Temporal lobe (tissue), 4 donors: ENCODE measurements at places on chromosomes 5 and 9. TPM values are rescaled to one million over a fixed set of nuclear protein-coding genes. Genes with fewer than 3 reads are reported as not detected.

Gene ROPN1L
- total RNA-seq: 2.0 TPM

Gene ECSCR
- total RNA-seq: 3.4 TPM

Gene HSD17B3
- total RNA-seq: 0.25 TPM

Gene PCDHGA4
- total RNA-seq: 7.9 TPM

Gene FOXD4L6
- total RNA-seq: not detected

Gene CHSY3
- 14.8 TPM for total RNA-seq

Gene JAK2
- total RNA-seq: 31.5 TPM

Gene LYSMD3
- 13.0 TPM for total RNA-seq

Gene NIM1K
- total RNA-seq: 5.9 TPM

Gene KCNV2
- not detected for total RNA-seq
